ENCODE measurements at places on chromosomes 11 and 22.

- DNase-seq = no peak
These were observed 20.5 kb upstream of the GRIA4 start for GRCh38 chr11:105589346-105589745.

GRCh38 chr11:11774928-11775327 lies 66.8 kb upstream of the USP47 start:
- DNase-seq = no peak

- no peak for DNase-seq
These were observed 3.9 kb downstream of the MUS81 start for GRCh38 chr11:65863889-65864705.

DNA sequence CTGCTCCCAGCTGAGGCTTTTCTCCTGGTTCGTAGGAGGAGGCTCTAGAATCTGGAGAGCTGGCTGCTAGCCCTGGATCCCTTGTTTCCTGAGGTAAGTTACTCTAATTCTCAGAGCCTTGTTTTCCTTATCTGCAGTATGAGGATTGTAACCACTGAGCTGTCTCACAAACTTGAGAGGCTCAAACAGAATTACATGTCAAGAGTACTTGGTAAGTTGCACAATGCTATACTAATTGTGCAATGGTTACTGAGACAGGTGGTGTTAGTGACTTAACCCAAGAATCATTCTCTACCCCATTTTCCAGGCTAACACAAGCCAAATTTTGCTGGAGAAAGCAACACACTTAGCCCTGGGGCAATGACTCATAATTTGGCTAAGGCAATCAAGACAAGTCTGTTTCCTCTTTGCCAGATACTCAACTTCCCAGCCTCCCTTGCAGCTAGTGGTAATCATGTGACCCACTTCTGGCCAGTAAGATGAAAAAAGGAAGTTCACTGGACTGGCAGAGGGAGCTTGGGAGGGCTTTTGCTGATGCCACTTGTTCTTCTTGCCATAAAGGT lies 348.0 kb downstream of the TENM4 start:
- no peak for DNase-seq

DNA sequence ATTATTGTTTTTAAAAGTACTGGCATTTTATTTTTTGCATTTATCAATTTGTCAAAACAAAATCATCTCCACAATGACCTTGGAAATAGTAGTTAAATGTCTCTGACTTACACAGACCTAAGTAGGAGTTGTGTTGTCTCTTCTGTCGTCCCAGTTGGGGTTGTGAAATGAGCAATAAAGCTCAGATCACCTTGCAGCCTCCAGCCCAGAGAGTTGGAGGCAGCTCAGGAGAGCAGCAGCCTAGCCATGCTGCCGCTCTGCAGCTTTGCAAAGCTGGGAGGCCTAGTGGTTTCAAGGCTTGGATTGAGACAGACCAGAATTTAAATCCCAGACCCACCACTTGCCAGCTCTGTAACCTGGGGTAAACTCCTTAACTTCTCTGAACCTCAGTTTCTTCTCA lies 65.2 kb upstream of the CRYBB3 start:
- peak; percentile 43 for DNase-seq

- DNase-seq = no peak
These were observed 88.4 kb upstream of the CD44 start for GRCh38 chr11:35050541-35050995.

DNA sequence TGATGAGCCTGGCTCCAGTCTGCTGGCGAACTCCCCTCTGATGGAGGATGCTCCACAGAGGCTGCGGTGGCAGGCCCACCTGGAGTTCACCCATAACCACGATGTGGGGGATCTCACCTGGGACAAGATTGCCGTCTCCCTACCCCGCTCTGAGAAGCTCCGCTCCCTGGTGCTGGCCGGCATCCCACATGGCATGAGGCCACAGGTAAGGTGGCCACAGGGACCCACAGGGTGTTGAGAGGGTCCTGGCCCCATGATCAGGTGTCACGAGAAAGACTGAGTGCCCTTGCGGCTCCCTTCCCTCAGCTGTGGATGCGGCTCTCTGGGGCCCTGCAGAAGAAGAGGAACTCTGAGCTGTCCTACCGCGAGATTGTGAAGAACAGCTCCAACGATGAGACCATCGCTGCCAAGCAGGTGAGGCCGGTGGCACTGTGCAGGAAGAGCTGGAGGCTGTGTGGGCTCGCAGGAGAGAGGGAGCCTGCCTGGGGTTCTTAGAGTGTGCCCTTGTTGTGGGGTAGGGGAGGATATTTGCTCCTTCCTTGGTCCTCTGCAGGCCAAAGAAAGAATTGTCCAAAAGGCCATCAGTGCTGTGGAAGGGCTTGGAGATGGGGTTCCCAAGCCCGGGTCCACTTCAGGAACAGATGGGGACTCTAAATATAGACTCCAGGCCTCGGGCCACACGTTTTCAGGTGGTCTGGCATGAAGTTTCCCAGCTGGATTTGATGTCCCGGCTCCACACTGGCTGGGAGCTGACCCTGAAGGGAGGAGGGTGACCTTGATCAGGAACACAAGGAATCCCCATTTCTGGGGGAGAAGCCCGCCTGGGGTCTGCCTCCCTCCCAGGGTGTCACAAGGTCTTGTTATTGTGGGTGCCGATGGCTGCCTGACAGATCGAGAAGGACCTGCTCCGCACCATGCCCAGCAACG lies 34.1 kb downstream of the SGSM3 start:
- no peak for DNase-seq

GRCh38 chr11:65572356-65573051 lies at the start of gene FAM89B:
TSS of gene FAM89B (plus strand) at chr11:65572538. CDS start at chr11:65572670, 132 bp downstream.
- DNase-seq = peak; percentile 94

Data from adrenal gland (tissue), 19 donors.